Uterine smooth muscle cell (primary cell): ENCODE measurements at places on chromosomes 5 and 9. TPM values are rescaled to one million over a fixed set of nuclear protein-coding genes. Genes with fewer than 3 reads are reported as not detected.

The LECT2 gene
- total RNA-seq, result not detected in 2 replicates

The KIAA1958 gene
- 1.7 and 3.7 TPM in 2 replicates for total RNA-seq

The NEUROG1 gene
- total RNA-seq, result not detected in 2 replicates

The PRUNE2 gene
- 21.5 and 68.1 TPM in 2 replicates for total RNA-seq

The ASTN2 gene
- total RNA-seq, result 7.5 and 9.0 TPM in 2 replicates

The GRIN3A gene
- not detected in 2 replicates for total RNA-seq
